Activated T-cell treated with anti-CD3 and anti-CD28 coated beads, Interleukin-2, amount 50 U/mL, for 72 hours (primary cell): ENCODE measurements at places on chromosomes 2 and 18.

DNA sequence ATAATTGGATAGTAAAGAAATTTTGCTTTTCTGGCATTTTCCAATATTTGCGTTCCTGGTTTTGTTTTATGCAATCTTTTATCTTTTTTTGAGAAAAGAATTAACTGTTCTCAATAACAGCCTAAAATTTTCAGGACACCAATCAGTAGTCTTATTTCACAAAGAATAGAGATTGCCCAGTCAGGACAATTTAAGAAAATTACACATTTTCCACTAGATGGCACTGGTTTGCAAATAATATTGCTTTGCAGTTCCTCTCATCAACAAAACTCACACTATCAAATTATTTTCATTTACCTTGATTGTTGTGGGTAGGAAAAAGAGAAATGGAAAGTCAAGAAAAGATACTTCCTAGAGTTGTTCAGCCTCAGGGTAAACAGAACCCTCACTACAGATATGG lies 2.4 kb upstream of the RBM45 start:
- H3K36me3 ChIP-seq = peaks cover 3% of the 10 kb centered on the region
- H3K4me1 ChIP-seq = peaks cover 19% of the 10 kb centered on the region
- DNase-seq = no peak
- peak overlapping the region; percentile 60 for H3K27ac ChIP-seq
- no peaks in the 10 kb centered on the region for H3K27me3 ChIP-seq

GRCh38 chr2:237164474-237165042 lies 78.9 kb downstream of the COPS8 start:
- peaks cover 39% of the 10 kb centered on the region for H3K27me3 ChIP-seq
- H3K27ac ChIP-seq = no peak overlapping the region
- H3K4me1 ChIP-seq = peaks cover under 1% of the 10 kb centered on the region
- H3K36me3 ChIP-seq = no peaks in the 10 kb centered on the region
- no peak overlapping the region for H3K4me3 ChIP-seq

- H3K36me3 ChIP-seq = no peaks in the 10 kb centered on the region
- no peaks in the 10 kb centered on the region for H3K27me3 ChIP-seq
- no peak overlapping the region for H3K4me3 ChIP-seq
- no peak overlapping the region for H3K27ac ChIP-seq
- no peaks in the 10 kb centered on the region for H3K4me1 ChIP-seq
Measured at GRCh38 chr18:41765460-41765859, 189.6 kb upstream of the PIK3C3 start.

DNA sequence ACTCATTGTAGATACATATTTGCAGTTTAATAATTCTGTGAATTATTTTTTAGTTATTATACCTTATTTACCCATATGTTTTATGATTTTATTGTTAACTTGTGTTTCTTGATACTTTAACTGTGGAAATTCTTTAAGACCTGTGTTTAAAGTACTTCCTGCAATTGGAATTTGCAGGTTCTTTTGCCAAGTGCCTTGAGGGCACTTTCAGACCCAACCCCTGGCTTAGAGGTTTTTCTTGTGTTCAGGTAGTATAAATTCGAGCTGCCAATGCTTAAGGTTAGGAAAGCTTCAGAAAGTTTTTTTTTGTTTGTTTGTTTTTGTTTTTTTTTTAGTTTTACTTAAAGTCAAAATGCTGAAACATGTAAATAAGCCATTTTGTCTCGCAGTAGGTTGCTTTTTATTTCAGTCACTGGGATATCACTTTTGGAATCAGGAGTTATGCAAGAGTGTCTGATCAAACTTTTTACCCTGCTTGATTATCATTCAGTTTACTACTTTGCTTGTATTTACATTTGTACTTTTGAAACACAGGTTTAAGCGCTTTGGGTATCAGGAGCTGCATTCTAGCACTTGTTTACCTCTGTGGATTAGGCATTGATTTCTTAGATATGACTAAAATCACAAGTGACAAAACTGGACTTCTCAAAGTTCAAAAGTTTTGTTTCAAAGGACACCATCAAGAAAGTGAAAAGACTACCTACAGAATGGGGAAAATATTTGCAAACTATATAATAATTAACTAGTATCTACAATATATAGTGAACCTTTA lies 31.8 kb downstream of the TDRD15 start:
- H3K27ac ChIP-seq = no peak overlapping the region
- H3K4me1 ChIP-seq = no peaks in the 10 kb centered on the region
- H3K36me3 ChIP-seq = peaks cover 1% of the 10 kb centered on the region
- H3K4me3 ChIP-seq = no peak overlapping the region

DNA sequence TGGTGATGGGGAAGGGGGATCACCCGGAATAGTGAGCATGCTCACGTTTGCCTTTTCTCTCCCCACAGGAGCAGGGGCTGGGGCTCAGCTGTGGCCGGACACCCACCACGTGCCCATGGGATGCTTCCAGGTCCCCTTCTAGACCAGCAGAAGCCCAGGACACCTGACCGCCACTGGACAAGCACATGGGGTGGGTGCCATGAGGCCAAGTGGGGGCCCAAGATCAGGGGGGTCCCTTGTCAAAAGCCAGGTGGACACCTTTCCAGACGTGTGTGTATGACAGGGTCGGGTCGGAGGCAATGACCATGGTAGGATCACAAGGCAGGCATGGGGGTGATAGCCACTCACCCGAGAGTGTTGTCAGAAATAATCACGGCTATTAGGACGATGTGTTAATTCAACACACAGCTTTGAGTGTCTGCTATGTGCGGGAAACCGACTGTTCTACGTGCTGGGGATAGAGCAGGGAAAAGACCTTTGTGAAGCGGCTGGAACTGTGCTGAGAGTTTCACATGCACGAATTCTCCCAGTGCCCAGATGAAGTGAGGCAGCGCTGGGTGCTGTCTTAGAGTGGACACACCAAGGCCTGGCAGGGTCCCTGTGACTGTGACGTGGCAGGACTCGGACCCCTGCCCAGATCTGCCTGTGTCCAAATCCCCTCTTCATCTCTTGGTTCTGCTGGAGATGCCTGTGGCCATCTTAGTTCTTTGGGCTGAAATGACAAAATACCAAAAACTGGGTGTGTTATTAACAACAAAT lies 244.7 kb downstream of the NDUFA10 start:
- H3K27me3 ChIP-seq = peaks cover 12% of the 10 kb centered on the region
- H3K4me3 ChIP-seq = no peak overlapping the region

DNA sequence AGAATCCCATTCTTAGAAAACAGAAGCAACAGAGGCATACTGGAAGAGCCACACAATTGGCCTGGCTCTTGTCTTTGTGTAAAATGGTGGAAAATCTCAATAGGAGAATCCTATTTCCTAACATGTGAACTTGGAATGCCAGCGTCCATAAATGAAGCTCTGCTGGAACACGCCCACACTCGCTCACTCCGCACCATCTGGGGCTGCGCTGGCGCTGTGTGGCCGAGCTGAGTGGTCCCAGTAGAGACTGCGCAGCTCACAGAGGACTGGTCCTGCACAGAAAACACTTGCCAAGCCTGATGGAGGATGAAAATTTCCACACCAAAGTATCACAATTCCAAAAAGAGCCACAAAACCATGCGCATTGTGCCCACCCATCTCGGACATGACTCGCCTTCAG lies 56.2 kb downstream of the PXDN start:
- no peak overlapping the region for H3K4me3 ChIP-seq
- no peaks in the 10 kb centered on the region for H3K36me3 ChIP-seq
- H3K4me1 ChIP-seq = no peaks in the 10 kb centered on the region
- DNase-seq = no peak
- H3K27me3 ChIP-seq = no peaks in the 10 kb centered on the region
- no peak overlapping the region for H3K27ac ChIP-seq

- H3K36me3 ChIP-seq = no peaks in the 10 kb centered on the region
- no peak for DNase-seq
- H3K4me1 ChIP-seq = peaks cover 9% of the 10 kb centered on the region
- H3K27me3 ChIP-seq = peaks cover 20% of the 10 kb centered on the region
- no peak overlapping the region for H3K4me3 ChIP-seq
- H3K27ac ChIP-seq = no peak overlapping the region
Measured at GRCh38 chr2:224220586-224221255, 181.2 kb downstream of the FAM124B start.

DNA sequence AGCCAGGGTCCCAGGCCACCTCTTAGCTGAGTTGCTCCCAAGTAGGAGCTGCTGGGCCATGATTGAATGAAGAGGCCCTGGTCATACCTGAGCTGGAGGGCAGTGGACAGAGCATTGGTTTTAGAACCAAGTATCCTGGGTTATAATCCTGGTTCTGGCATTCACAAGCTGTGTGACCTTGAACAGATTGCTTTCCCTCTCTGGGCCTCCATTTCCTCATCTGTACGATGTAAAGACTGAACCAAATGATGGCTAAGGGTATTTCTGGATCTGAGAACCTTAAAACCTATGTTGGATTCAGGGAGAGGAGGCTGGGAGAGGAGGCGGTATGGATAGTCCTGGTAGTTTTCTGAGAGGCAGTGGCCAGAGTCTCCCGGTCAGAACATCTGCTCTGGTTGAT lies 31.0 kb downstream of the KCNK3 start:
- H3K4me3 ChIP-seq = no peak overlapping the region
- no peaks in the 10 kb centered on the region for H3K36me3 ChIP-seq
- DNase-seq = no peak
- H3K27me3 ChIP-seq = peaks cover 5% of the 10 kb centered on the region
- H3K27ac ChIP-seq = no peak overlapping the region

DNA sequence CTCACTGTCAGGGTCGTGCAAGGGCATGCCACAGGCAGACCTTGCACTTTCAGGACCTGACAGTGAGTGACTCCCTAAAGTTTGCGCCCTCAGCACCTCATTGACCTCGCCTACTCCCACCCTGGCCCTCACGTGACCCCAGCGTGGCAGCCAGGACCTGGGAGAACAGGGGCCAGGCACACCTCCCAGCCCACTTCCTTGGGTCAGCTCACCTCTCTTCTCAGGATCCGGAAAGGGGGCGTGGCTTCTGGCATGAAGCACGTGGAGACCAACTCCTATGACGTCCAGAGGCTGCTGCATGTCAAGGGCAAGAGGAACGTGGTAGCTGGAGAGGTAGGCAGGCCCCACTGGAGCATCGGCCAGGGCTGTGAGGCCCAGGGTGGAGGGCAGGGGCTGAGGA lies 8.8 kb downstream of the VIL1 start:
- no peaks in the 10 kb centered on the region for H3K27me3 ChIP-seq
- H3K36me3 ChIP-seq = no peaks in the 10 kb centered on the region
- no peaks in the 10 kb centered on the region for H3K4me1 ChIP-seq
- H3K4me3 ChIP-seq = no peak overlapping the region

- no peak overlapping the region for H3K4me3 ChIP-seq
- no peak for DNase-seq
- H3K4me1 ChIP-seq = no peaks in the 10 kb centered on the region
- H3K36me3 ChIP-seq = no peaks in the 10 kb centered on the region
Measured at GRCh38 chr2:223643309-223643708, 41.1 kb upstream of the SCG2 start.

DNA sequence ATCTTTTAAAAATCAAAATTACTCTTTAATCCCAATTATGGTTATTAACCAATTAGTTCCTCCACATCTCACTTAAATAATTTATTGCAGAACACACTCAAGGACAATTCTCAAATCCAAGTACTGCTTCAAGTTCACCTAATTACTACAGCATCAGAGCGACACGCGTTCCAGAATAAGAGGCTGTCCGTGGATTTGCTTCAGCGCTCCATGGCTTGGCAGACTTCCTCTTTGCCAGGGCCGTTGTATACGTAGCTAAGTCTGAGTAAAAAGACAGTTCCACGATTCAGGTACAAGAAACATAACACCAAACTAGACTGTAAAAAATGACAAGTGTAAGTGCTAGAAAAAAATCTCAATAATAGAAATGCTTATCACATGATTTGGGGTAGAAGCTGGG lies 153.2 kb upstream of the MYT1L start:
- H3K27ac ChIP-seq = no peak overlapping the region
- H3K4me3 ChIP-seq = no peak overlapping the region
- no peaks in the 10 kb centered on the region for H3K36me3 ChIP-seq
- DNase-seq = no peak
- H3K4me1 ChIP-seq = no peaks in the 10 kb centered on the region
- H3K27me3 ChIP-seq = peaks cover 5% of the 10 kb centered on the region

GRCh38 chr2:139798391-139798790 lies 1018.2 kb upstream of the NXPH2 start:
- no peak for DNase-seq
- H3K27me3 ChIP-seq = no peaks in the 10 kb centered on the region
- no peaks in the 10 kb centered on the region for H3K4me1 ChIP-seq
- H3K36me3 ChIP-seq = no peaks in the 10 kb centered on the region
- H3K4me3 ChIP-seq = no peak overlapping the region

GRCh38 chr2:39368846-39369245 lies 68.2 kb downstream of the MAP4K3 start:
- no peak for DNase-seq
- H3K4me3 ChIP-seq = no peak overlapping the region
- peaks cover 11% of the 10 kb centered on the region for H3K4me1 ChIP-seq
- H3K27ac ChIP-seq = no peak overlapping the region
- peaks cover 18% of the 10 kb centered on the region for H3K36me3 ChIP-seq

- H3K4me1 ChIP-seq = no peaks in the 10 kb centered on the region
- no peaks in the 10 kb centered on the region for H3K27me3 ChIP-seq
- no peaks in the 10 kb centered on the region for H3K36me3 ChIP-seq
Measured at GRCh38 chr2:212361174-212361756, 177.3 kb downstream of the ERBB4 start.

DNA sequence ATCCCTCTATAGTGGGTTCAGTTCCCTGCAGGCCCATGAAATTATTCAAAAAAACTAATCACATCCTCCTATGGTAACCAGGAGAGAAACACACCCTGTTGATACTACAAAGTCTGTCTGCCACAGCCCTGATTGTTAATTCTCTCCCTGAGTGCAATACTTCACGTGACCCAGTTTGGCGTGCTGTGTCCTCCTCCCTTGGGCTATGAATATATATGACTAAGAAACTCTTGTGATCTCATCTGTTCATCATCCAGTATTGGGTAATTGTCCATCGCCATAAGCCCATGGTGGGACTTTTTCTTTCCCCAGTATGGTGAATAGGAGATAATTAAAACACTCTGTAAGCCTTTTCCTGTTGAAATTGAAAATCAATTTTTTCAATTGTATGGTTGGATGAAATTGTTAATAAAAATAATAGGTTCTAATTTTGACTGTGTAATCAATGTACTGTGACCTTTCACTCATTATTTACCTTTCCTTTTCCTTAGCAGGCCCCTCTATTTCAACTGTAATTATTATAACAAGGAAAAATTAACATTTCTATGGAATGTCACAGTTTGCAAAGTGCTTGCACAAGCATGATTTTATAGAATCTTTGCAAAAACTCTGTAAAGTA lies 1822.6 kb downstream of the SUCLG1 start:
- no peak for DNase-seq
- no peaks in the 10 kb centered on the region for H3K36me3 ChIP-seq
- H3K27me3 ChIP-seq = no peaks in the 10 kb centered on the region

DNA sequence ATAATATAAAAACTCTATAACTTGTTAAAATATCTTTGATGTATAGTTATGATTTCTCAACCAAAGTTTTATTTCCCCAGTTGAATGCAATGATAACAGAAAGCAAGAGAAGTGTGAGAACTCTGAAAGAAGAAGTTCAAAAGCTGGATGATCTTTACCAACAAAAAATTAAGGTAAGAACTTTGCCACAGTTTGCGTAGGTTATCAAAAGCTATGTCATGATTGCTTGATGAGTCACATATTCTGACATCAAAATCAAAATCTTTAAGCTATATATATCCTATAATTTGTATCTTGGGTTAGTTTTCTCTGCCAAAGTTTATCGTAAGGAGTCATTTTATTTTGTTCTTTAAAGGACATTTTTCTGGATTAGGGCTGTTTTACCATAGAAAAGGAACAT lies 35.0 kb downstream of the NDC80 start:
- H3K27ac ChIP-seq = peak overlapping the region; percentile 91
- H3K36me3 ChIP-seq = peaks cover 14% of the 10 kb centered on the region
- no peak for DNase-seq
- H3K4me1 ChIP-seq = peaks cover 38% of the 10 kb centered on the region
- H3K4me3 ChIP-seq = peak overlapping the region; percentile 35
